ENCODE measurements at places on chromosomes 4 and X. TPM values are rescaled to one million over a fixed set of nuclear protein-coding genes. Genes with fewer than 3 reads are reported as not detected.

GRCh38 chrX:10177004-10177396, 20.2 kb downstream of the CLCN4 start:
- DNase-seq = no peak

DNA sequence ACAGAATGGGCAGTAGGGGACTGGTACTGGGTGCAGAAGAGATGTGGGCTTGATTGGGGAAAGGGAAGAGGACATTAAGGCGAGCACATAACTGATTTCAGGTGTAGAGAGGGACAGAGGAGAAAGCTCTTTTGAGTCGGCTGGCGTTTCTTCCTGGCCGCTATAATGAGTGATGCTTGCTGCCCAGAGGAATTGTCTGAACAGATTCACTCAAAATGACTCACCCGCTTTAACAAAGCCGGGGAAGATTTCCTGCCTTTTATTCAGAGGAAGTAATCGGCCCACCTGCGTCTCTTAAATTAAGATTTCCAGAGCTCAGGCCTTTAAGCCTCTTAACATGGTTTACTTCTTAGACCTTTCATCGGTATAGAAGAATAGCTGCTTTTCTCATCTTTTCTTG, 102.1 kb upstream of the AP1S2 start:
- DNase-seq = no peak

GRCh38 chr4:26194764-26195163, 126.0 kb upstream of the RBPJ start:
- no peak for DNase-seq

- DNase-seq = no peak
These were observed 154.9 kb upstream of the NUDT6 start for GRCh38 chr4:123077330-123077729.

DNA sequence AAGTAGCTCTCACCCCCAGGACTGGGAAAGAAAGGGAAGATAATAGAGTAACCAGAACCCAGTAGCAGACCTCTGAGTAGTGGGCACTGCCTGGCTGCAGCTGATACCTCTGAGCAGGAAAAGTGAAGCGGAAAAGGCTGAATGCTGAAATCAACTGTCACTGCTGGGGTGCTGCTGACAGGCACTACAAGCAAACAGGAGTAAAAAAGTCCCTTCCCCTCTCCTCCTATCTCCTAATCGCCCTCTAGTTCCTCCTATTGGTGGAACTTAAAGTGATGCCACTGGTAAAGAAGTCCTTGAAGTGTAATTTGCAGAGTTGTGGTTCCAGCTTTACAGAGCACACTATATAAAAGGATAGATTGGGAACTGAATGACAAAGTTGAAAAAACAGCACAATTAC, 32.8 kb upstream of the GLRB start:
- no peak for DNase-seq

DNA sequence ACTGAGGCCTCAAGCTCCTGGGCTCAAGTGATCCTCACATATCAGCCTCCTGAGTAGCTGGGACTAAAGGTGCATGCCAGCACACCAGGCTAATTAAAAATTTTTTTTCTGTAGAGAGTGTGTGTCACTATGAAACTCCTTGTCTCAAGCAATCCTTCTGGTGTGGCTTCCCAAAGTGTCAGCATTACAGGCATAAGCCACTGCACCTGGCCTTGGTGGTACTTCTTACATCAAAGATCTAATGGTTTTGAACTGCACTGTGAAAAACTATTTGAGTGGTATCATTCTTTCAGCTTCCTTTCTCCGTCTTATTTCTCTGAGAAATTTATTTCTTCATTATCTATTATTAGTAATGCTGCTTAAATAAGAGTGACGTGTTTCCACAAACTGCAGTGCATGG, 98.5 kb downstream of the UNC5C start:
- no peak for DNase-seq

DNA sequence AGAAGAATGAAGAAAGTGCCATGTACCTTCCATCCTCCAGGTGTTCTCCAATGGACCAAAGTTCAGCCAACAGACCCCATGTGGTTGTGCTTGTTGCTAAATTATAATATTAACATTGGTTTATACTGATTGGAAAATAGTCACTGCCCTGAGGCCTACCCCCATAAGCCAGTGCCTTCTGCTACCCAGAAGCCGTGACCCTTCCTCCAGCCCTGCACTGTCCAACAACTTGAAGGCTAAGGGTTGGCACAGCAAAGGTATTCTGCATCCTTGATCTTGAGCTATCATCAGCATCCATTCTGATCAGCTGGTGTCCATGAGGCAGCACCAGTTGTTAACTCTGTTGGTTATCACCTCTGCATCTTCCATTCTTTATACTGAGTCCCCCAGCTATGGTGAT, 66.2 kb upstream of the BMPR1B start:
- DNase-seq = no peak

DNA sequence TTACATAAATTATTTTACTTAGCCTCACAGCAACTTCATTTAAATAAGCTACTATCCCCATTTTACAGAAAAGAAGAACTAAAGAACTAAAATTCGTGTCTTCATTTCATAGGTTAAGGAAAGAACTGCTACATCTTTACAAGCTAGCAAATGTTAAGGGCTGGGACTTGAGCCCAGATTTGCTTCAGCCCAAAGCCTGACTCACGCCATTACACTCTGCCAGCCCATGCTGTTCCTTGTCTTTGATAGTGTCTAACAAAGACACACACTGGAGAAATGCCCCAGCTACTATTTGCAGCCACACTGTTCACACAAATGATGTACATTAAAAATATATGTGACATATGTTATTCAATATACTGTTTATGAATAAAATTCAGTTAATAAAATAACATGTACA, 29.0 kb upstream of the ERVMER34-1 start:
- DNase-seq = peak; percentile 5

DNA sequence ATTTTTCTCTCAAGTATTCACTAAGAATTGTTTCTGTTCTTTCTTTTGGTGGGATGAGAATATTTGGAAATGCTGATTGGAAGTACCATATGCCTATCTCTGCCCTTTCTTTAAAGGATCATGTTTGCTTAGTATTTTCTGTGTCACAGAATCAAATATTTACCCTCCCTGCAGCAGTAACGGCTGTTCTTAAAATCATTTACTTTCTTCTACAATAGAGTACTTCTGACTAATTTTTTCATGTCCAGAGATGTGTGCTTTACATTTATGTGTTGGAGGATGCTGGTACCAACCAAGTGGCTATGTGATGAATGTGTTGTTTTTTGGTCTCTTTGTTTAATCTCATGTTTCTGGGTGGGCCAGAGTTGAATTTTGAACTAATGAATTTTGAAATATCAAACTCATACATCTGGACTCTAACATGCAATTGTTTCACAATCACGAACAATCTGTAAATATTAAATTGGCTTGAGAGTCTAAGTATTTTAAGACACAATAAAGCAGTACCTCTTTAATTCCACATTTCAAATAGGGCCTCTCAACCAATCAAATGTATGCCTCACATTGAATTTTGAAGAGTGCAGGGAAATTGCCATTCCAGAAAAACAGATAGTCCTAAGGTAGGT, 59.4 kb upstream of the ARSJ start:
- DNase-seq = no peak

GRCh38 chr4:162497564-162498167, 333.9 kb upstream of the FSTL5 start:
- peak; percentile 44 for DNase-seq

DNA sequence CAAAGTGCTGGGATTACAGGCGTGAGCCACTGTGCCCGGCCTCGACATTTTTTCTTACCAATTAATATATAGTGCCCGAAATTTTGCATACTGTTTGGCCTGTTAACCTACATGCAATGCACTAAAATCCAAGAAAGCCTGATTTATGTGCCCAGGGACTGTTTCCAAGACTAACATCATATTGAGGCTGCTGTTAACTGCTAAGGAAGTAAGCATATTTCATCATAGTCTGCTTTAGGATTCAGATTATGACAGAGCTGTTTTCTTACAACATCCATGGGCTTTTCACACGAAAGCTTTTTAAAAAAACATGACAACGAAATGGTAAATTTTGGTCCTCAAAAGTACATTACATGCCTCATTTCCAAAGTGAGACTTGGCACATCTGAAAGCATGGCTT, 84.4 kb downstream of the STOX2 start:
- no peak for DNase-seq

DNA sequence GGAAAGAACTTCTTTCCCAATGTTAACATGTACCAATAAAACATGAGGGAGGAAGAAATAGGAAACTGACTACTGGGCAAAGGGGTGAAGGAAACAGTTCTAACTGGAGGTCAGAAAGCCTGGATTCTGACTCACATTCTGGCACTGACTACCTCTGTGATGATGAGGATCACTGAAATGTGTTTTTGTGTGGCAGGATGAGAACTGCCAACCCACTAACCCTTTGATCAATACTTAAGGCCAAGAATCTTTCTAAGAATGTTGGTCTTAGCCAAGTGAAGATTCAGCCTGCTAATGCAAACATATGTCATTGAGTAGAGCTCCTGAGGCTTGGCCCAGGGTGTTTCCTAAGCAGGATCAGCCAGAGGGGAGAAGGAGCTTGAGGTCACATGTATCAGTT, 4.6 kb downstream of the ALAS2 start:
- no peak for DNase-seq

The CXCL8 gene
- 2.0 TPM for total RNA-seq

All from cerebellum (tissue), 4 donors.